ENCODE measurements at places on chromosomes 5 and 9.

- DNase-seq, result peak; percentile 52
These were observed 80.5 kb upstream of the SPATA31C2 start for GRCh38 chr9:88218726-88219125.

GRCh38 chr9:134476272-134476941, 150.2 kb downstream of the RXRA start:
- no peak for DNase-seq

DNA sequence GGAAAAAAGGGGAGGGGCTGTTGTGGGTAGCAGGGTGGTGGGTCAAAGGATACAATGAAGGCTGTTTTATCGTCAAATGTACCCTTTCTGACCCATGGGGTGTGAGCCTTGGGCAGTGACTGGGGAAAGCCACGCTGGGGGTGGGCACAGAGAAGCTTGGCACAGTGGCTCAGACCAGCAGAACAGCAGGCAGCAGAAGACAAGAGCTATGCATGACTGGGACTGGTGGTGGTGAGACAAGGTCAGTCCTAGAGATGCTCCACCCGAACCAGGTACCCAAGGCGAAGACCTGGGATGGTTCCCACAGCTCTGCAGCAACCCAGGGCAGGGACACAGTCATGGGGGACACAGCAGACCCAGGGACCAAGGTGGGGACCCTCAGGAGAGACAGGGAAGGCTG, 38.3 kb downstream of the BICD2 start:
- no peak for DNase-seq

DNA sequence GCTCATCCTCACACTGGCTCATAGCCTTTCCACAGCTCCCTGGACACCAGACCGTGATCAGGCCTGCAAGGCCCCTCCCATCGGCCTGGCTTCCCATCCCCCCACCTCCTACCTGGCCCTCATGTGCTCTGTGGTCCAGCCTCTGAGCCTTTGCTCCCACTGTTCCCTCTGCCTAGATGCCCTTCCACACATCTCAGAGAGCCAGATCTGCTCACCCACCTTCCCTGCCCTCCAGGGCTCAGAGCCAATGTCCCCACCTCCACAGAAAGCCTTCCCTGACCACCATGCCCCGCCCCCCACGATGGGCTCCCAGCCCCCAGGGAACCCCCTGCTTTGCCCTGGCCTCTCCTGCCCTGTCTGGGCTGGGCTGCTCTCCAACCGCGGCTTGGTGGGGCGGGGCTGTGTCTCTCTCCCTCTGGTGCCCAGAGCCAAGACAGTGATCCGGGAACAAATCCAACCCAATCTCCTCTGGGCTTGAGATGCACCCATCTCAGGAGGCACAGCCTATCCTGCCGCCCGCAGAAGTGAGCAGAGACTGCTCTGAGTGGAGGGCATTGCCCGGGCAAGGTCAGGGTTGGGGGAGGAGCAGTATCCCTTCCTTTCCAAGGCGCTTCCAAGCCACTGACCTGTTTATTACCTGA, 1.6 kb downstream of the NINJ1 start:
- DNase-seq, result peak; percentile 78

DNA sequence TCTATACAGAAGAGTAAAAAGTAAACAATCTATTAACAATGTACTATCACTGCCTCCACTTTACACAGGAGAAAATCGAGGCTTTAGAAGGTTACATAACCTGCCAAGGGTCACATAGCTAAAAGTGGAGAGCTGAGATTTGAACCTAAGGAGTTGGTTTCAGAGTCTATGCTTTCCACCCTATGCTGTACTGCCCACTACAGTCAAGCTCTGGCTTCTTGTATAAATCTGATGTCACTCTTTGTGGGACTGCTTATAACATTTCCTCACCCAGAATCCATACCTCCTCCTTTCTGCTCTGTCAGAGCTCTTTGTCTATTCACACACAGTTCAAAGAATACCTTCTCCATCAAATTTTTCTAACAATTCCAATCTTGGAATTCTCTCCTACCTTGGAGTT, 503.1 kb downstream of the RAB3C start:
- no peak for DNase-seq
